COR-L47 (cell line): ENCODE measurements at places on chromosomes 3 and 15.

DNA sequence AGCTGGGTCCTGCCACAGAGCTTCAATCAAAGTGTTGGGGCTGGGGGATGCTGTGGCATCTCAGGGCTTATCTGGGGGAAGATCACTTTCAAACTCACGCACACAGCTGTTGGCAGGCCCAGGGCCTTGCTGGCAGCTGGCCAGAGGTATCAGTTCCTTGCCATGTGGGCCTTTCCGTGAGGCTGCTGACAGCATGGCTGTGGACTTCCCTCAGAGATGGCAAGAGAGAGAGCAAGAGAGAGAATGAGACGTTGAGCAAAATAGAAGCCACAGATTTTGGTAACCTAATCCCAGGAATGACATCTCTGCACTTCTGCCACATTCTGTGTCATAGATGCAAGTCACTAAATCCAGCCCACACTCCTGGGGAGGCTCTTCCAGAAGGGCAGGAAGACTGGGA, 91.0 kb downstream of the TPRG1 start:
- no peak for DNase-seq

DNA sequence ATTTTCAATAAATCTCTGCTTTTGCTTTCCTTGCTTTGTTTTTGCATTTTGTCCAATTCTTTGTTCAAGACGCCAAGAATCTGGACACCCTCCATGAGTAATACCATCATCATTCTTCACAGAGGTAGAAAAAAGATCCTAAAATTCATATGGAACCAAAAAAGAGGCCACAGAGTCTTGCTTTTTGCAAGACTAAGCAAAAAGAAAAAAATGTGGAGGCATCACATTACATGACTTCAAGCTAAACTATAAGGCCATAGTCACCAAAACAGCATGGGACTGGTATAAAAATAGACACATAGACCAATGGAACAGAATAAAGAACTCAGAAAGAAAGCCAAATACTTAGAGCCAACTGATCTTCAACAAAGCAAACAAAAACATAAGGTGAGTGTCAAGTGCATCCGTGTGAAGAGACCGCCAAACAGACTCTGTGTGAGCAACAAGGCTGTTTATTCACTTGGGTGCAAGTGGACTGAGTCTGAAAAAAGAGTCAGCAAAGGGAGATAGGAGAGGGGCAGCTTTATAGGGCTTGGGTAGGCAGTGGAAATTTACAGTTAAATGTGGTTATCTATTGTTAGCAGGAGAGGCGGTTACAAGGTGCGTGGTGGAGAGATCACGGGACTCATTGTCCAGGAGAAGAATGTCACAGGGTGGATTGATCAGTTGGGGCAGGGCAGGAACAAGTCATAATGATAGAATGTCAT, 10.9 kb downstream of the STRIT1 start:
- DNase-seq: no peak

DNA sequence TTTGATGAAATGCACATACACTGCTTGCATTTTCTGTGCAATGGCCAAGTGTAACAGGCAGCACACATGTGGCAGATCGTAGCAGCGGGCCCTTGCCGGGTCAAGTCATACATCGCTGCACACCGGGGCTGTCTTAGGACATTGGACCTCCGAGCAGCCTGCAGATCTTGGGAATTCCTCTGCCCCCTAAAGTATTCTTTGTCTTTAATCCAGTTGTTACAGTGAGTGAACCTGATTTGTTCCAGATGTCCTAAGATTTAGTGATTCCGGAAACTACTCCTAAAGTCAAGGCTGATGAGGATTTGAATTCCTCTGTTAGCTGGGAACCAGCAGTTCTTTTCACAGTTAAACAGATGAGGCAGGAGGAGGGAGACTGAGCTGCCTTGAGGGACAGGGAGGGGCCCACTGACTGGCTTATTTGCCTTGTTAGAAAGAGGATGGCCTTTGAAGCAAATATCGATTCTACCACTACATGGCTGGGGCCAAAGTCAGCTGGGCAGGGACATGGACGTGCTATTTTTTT, 190.7 kb upstream of the CTDSPL start:
- no peak for DNase-seq

DNA sequence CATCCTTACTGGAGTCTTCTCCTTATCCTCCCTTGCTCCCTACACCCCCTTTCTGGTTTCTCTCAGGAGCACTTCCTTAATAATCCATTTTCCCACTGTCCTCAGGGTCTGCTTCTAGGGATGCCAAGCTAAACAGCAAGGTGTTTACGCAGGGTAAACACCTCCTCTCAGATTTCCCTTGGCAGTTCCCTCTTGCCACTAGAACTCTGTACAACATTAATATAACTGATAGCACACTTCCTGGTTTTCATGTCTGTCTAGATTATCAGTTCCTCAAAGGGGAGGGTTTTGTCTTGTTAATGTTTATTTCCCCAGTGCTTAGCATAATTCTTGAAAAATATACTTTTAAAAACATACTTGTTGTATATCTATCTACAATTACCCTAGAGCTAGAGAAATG, 118.0 kb upstream of the SLC24A5 start:
- peak; percentile 21 for DNase-seq

GRCh38 chr15:70703096-70703878, 60.1 kb downstream of the UACA start:
- DNase-seq: no peak

DNA sequence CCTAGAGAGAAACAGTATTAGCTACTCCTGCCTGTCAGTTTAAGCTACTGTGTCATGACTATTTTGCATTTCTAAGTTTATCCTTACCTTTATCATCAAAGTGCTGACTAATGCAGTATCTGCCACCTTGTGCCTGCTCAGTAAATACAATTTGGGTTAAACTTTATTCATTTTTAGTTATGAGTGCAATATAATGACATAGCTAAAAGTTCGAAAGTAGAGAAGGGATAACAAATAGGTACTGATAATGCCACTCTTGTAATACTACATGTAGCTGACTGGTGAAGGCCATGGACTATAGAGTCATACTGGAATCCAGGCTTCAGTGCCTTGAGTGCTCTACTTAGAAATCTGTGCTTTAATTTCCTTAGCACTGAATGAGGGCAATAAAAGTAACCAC, 480.8 kb upstream of the TPRG1 start:
- no peak for DNase-seq
